ENCODE measurements at places on chromosomes 1 and 21. TPM values are rescaled to one million over a fixed set of nuclear protein-coding genes. Genes with fewer than 3 reads are reported as not detected.

The KPRP gene
- total RNA-seq = not detected

DNA sequence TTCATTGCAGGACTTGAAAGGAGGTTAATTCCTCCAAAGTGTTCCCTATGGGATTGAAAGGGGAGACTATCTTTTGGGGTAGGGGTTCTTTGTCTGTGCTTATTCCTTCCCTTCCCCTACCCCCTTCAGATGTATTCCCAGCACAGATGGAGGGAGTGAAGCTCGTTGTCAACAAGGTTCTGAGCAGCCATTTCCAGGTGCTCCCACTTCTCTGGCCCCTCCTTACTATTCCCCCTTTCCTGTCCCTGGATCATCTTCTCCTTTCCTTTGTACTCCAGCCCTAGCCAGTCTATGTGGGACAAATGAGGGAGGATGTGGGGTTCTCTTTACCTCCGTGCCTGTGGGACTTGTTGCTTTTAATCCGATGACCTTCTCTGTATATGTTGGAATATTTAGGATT lies 899 bp downstream of the TOMM40L start:
- DNase-seq = no peak

DNA sequence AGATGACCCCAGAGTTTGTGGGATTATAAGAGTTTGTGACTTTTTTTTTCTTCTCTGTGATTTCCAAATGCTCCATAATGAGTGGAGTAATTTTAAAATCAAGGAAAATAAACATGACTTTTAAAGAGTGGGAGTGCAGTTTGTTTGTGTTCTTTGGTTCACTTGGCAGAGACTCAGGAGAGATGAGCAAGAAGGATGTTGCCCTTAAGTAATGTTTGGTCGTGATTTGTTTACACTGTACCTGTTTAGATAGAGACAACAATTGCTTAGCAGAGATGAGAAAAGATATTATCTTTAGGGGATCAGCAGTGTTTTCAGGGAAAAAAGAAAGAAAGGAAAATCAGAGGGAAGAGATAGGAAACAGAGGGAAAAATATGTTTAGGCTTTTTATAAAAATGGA lies 170.8 kb downstream of the ADSS2 start:
- peak; percentile 36 for DNase-seq

DNA sequence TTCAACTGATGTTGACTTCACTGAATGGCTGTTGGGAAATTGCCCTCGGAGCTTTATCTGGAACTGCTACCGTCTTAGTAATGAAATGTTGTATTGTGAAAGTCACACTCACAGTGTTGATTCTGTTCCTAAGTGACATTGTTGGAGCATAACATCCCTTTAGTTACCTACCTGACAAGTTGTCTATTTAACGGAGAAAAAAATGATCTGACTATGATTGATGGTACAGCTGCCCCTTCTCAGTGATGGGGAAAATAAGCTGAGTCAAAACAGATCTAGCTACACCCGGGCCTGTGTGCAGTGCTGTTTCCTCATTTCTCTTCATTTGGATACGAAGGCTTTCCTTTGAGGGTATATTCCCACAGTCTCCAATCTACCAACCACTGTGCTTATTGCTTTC lies 472.3 kb upstream of the BRINP3 start:
- peak; percentile 71 for DNase-seq

The CASZ1 gene
- 7.8 TPM for total RNA-seq

GRCh38 chr21:35645991-35646390 lies 414.3 kb downstream of the SETD4 start:
- DNase-seq = no peak

- DNase-seq = no peak
Observed at GRCh38 chr1:54012863-54013262, 5.1 kb downstream of the LDLRAD1 start.

- no peak for DNase-seq
Observed at GRCh38 chr1:205481218-205481617, 23.3 kb upstream of the CDK18 start.

The TMEM63A gene
- 6.9 TPM for total RNA-seq

- DNase-seq = no peak
Observed at GRCh38 chr1:12230549-12231275, 882 bp downstream of the VPS13D start.

The C1orf105 gene
- total RNA-seq = not detected

DNA sequence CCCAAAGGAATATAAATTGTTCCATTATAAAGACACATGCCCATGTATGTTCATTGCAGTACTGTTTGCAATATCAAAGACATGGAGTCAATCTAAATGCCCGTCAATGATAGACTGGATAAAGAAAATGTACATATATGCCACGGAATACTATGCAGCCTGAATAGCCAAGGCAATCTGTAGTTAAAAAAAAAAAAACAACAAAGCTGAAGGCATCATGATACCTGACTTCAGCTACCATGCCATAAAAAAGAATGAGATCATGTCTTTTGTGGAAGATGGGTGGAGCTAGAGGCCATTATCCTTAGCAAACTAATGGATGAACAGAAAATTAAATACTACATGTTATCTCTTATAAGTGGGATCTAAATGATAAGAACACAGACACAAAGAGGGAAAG lies 36.0 kb downstream of the GPR88 start:
- no peak for DNase-seq

GRCh38 chr21:41813226-41813625 lies 46.4 kb upstream of the RIPK4 start:
- DNase-seq = no peak

The PROX1 gene
- total RNA-seq = 0.17 TPM

The FABP3 gene
- 11.3 TPM for total RNA-seq

DNA sequence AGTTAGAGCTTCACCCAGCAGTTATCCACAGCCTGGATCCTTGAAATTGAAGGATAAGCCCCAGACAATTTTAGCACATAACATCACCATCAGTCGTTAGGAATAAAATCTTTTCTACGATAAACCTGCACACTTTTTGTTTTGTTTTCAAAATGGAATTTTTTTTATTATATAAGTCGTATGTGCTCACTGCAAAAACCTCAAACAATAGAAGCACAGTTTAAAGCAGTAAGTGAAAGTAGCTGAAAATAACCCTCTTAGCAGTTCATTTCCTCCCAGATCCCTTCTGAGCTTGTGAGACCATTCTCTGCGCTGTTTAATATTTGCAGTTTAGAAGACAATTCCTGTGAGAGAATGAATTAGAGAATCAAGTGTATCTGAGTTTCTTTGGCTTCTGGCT lies 38.3 kb downstream of the ELK4 start:
- no peak for DNase-seq

- no peak for DNase-seq
Observed at GRCh38 chr1:61536174-61537108, 188.5 kb downstream of the TM2D1 start.

The DYRK1A gene
- total RNA-seq = 76.0 TPM

- no peak for DNase-seq
Observed at GRCh38 chr1:50502147-50502546, 78.9 kb upstream of the DMRTA2 start.

The ERG gene
- total RNA-seq = 0.15 TPM

The TRAF3IP3 gene
- total RNA-seq = not detected

DNA sequence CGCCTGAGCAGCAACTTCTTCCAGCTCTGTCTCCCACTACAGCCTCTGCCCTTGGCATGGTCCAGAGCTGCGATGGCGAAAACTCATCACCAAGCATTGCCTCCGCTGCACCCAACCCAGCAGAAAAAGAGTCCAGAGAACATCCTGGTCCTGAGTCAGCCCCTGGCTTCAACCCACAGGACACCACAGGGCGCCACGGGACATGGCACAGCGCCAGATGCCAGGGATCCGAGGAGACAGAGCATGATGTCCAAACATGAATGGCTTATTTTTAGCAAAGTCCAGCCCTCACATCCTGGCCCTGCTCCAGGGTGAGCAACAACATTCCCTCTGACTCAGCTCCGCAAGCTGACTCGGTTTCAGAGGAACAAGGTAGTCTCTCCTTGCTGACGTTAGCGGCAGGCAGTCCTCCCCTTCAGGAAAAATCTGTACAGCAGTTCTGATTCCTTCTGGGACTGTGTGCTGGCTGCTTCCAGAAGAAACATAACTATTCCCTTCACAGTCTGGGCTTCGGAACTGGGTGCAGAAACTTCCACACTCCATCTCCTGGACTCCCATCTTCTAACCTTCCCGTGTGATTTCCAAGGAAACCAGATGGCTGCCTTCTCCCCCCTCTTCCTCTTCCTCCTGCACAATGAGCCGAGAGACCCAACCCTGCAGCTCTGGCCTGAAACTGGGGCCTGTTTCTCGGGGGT lies 131.3 kb downstream of the TOMM20 start:
- peak; percentile 100 for DNase-seq

GRCh38 chr1:5664081-5664768 lies 328.0 kb downstream of the NPHP4 start:
- DNase-seq = no peak

DNA sequence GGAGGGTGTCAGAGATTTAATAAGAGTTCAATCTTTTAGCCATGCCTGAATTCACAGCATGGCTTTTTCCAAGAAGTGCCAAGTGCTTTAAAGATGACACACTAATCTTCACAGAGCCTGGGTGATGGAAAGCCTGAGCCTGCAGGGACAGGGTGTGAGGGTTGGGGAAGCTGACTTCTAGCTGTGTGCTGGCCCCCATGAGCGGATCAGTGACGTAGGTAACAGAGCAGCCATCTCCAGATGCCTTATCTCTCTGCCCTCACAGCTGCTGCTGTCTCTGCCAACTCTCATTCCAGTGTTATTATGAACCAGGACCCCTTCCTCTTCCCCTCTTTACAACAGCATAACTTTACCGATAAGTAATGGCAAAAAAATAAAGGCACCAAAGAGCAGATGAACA lies 30.6 kb downstream of the FAM78B start:
- DNase-seq = no peak

DNA sequence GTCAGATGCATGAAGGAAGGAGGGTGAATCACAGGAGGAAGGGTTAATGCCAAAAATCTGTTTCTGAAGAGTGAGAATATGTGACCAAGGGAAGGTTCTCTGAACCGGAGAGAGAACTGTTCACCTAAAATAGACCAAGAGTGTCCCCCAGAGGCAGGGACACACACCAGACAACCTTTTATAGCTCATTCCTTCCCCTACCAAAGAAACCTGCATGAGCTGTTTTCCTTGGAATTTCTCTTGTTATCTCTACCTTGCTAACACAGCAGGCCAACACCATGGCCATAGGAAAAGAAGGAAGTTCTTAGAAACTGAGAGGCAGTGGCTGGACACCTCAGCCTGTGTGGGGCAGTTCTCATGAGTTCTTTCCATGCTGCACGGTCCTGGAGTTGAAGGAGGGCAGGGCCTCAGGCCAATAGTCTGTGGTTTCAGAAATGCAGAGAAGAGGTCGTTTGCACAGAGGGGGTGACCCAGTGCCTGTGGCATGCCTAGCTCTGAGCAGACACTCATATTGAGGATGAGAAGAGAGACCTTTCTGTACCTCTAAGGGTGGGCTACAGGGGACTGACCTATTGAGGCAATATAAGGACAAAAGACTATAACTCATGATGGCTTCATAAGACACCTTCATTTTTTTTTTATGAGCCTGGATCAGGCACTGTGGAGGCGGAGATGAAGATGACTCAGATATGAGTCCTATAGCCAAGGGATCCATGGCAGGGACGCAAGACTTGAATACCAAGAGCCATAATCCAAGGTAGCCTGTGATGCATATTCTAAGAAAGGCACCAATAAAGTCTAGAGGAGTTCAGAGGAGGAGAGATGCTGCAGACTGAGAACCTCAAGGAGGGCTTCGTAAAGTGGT lies 39.4 kb downstream of the IGFN1 start:
- peak; percentile 20 for DNase-seq

- no peak for DNase-seq
Observed at GRCh38 chr1:116067566-116067890, 43.7 kb upstream of the MAB21L3 start.

- DNase-seq = peak; percentile 24
Observed at GRCh38 chr1:47870480-47870879, 126.7 kb downstream of the TRABD2B start.

DNA sequence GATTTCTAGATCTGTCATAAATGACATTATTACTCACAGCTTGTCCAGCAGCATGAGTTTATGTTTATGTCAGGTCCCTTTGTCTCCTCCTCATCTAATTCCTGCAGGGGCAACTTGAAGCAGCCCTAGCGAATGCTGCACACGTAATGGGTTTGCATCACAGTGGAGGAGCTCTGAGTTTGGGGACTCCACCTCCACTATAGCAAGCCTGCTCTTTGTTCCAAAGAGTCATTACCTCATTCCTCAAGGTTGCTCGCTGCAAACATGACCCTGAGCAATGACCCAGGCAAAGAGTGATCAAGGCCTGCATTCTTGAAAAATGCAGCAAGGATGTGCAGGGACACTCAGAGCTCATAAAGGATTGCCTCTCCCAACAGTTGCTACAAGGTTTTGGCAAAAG lies 261.9 kb downstream of the HHIPL2 start:
- DNase-seq = peak; percentile 13

DNA sequence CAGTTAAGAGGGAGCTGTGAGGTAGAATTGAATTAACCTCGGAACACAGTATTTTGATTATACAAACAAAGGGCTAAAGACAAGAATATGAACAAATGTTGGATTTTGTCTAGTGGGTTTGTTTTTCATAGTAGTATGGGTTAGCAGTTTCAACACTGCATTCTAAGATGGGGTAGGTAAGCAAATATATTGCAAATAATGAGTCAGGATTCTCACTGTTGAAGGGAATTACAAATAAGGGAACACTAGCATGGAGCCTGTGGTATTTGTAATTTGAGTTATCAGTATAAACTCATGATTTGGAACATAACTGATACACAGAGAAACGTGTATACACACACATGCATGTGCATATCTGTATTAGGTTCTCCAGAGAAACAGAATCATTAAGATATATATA lies 44.5 kb downstream of the CD55 start:
- DNase-seq = no peak

The TNFRSF18 gene
- total RNA-seq = 0.50 TPM

The RRP1 gene
- total RNA-seq = 26.4 TPM

DNA sequence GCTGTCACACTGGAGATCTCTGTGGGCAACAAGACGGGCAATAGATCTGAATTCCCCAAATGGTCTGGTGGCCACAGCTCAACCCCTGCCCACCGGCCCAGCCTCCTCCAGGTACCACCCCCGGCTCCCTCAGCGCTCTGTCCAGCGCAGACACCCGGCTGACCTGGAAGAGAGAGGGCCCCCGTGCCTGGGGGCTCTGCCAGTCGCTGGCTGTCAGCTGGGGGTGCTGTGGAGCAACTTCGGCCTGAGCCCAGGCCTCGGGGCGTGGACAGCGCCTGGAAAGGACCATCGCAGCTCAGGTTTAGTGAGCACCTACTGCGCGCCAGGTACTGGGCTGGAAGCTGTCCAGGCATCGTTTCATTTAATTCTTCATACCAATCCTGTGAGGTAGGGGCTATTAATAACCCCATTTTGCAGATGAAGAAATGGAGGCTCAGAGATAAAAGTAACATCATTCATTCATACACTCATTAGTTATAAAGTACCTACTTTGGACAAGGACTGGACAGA lies 51.0 kb downstream of the AHDC1 start:
- no peak for DNase-seq

- DNase-seq = no peak
Observed at GRCh38 chr21:17931080-17931479, 111.9 kb upstream of the C21orf91 start.

The OLFML3 gene
- total RNA-seq = 5.1 TPM

GRCh38 chr1:56845343-56845742 lies 9.3 kb upstream of the C8A start:
- no peak for DNase-seq

- no peak for DNase-seq
Observed at GRCh38 chr1:175116903-175117302, 49.3 kb downstream of the TNN start.
